ENCODE measurements at places on chromosomes 7 and 10.

- DNase-seq: no peak
These were observed 108.8 kb upstream of the WDR11 start for GRCh38 chr10:120742373-120742772.

GRCh38 chr10:47332946-47333345 lies 10.7 kb downstream of the GDF2 start:
- DNase-seq: no peak

GRCh38 chr7:158015403-158016179 lies 572.0 kb downstream of the PTPRN2 start:
- DNase-seq: no peak

DNA sequence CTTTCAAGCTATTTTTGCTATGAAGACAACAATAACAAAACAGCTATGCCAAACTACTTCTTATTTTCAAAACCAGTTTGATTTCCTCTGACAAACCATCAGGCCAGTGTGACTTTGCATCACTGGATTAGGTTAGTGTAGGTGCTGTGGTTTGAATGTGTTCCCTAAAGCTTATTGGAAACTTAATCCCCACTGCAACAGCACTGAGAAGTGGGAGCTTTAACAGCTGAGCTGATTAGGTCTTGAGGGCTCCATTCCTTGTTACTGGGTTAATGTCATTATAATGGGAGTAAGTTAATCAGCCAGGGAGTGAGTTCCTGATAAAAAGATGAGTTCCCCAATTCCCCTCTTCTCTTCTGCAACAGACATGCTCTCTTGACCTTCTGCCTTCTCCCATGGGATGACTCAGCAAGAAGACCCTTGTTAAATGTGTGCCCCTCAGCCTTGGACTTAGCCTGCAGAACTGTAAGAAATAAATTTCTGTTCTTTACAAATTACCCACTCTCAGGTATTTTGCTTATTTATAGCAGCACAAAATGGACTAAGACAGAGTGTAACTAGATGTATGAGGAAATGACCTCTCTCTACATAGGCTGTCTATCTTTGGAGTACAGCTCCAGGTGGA lies 186.8 kb downstream of the CTTNBP2 start:
- DNase-seq: peak; percentile 68

GRCh38 chr7:158120716-158121115 lies 466.9 kb downstream of the PTPRN2 start:
- no peak for DNase-seq

GRCh38 chr10:122725768-122726167 lies 26.1 kb upstream of the C10orf120 start:
- peak; percentile 53 for DNase-seq

DNA sequence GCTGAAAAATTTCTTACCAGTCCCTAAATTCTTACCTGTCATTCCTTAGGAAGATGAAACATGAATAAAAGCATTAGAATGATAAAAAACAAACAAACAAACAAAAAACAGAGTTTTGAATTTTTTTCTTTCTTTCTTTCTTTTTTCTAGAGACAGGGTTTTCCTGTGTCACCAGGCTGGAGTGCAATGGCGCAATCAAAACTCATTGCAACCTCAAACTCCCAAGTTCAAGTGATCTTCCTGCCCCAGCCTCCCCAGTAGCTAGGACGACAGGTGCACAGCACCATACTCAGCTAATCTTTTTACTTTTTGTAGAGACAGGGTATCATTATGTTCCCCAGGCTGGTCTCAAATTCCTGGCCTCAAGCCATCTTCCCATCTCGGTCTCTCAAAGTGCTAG lies 26.5 kb downstream of the NT5C2 start:
- DNase-seq: no peak

GRCh38 chr7:115449689-115450088 lies 527.8 kb downstream of the MDFIC start:
- peak; percentile 41 for DNase-seq

- no peak for DNase-seq
These were observed 126.1 kb downstream of the ADARB2 start for GRCh38 chr10:1610986-1611770.

DNA sequence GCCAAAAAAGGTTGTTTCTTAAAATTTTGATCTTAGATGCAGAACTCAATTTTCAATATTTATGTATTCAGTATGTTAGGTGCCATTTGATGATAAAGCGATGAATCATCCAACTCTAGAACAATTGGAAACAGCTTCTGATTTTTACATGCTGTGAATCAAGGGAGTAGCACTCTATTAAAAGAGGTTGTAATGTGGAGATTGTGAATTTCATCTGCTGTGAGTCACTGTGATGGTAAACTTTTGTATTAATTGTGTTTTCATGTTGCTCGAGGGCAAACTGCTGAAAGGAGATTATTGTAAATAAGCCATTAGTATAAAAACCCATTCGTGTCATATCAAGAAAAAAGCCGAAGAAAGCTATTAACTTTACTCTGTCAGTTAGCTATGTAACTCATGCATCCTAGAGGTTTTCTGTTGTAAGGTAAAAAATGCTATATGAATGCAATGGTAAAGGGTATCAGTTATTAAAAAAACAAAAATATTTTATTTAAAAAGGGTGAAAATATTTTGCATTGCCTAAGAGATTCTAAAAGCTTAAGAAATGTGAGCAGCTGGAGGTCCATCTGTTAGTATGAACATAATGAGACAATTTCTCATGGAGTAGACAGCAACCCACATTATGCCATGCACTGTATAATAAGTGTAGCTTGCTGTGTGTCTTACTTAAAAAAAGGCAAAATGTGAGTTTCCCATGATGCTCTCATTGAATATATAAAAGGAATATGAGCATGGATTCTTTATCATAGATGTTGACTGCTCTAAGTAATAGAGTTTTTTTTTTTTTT lies 511.0 kb upstream of the PCDH15 start:
- no peak for DNase-seq

- no peak for DNase-seq
These were observed 5.7 kb downstream of the HIPK2 start for GRCh38 chr7:139772115-139772514.

DNA sequence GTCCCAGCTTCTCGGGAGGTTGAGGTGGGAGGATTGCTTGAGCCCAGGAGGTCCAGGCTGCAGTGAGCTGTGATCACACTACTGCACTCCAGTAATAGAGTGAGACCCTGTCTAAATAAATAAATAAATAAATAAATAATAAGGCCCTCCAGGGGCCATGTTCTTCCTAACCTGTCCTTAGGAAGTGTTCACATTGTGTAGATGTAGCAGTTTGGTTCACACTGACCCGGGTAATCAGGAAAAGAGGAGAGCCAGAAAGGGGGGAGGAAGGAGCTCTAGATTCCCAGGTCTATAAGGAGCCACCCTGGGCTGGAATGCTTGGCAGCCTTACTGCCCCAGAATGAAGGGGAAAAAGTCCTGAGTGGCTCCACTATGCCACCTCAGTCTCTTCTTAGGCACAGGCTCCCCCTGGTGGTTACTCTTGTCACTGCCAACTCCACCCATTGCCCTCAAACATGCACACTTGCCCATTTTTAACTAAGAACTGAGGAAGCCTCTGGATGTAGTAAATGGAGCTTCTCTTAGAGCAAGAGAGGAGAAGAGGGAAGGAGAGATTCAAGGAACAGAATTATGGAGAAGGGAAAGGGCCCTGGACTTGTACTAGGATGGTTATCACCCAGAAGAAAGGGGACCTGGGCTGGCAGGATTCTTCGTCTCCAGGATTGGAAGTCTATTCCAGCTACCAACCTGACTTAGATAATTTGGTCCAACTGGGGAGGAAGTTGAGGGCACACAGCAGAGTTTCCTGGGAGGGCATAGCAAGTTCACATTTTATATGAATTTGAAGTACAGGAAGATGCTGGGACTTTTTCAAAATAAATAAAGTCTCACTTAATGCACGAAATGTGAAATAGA lies 7.8 kb downstream of the HPS6 start:
- DNase-seq: peak; percentile 77

GRCh38 chr7:100472854-100473499 lies 6.0 kb downstream of the TSC22D4 start:
- no peak for DNase-seq
